ENCODE measurements at places on chromosomes 7 and 10.

- peak; percentile 24 for DNase-seq
Measured at GRCh38 chr10:84008878-84009277, 130.4 kb upstream of the GHITM start.

DNA sequence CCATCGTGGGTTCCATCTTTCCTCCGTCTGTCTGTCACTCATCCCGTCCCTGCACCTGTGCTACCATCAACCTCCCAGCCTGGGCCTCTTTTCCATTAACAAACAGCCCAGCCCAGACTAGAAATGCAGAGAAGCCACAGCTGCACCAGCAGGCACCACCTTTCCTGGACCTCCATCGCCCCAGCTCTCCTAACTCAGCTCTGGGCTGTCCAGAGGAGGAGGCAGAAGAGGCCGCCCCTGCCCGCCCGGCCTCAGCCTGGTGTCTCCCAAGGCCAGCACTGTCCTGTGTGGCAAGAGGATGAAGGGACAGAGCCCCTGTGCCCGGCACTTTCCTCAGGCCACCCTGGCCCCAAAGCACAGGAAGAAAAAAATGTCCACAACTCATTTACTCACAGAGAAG lies 225.6 kb downstream of the PTPRN2 start:
- DNase-seq, result no peak

- no peak for DNase-seq
Measured at GRCh38 chr10:11612021-11613001, 861 bp upstream of the USP6NL start.

DNA sequence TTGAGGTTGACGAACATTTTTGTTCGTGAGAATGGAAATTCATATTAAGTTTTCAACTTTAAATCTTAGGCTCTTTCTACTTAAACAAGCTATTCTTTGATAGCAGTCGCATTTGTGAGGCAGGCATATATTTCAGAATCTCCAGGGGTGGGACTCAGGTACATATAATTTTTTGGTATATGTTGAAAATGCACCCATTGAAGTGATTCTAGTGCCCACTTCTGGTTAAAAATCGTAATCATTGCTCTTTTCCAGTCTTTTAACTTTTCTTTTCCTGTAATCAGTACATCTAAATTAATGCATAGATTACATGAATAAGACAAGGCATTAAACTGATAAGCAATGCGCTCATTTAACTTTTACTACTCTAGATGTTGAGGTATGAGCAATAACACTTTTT lies 67.8 kb downstream of the ZNRF2 start:
- no peak for DNase-seq

DNA sequence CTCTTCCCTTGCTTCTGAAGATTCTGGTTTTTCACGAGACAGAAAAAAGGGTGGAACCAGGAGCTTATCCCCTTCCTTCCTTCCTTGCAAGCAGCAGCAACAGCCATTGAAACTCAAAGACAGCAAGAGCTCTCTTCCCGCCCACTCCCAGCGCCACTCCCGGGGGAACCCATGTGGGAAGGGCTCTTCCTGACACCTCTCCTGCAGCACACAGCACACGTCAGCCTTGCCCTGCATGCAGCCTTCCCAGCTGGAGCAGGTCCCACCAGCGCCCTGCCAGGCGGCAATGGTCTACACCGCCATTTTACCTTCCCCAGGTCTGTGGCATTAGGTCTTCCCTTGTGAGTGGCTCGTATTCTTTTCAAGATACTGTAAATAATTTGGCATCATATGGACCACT lies 161.8 kb downstream of the MGMT start:
- no peak for DNase-seq
